Hair follicular keratinocyte (primary cell): ENCODE measurements at places on chromosomes 13 and 19. TPM values are rescaled to one million over a fixed set of nuclear protein-coding genes. Genes with fewer than 3 reads are reported as not detected.

Gene ZNF177
- 0.08 and 0.39 TPM in 2 replicates for total RNA-seq

Gene KL
- not detected in 2 replicates for total RNA-seq

Gene RFPL4AL1
- not detected in 2 replicates for total RNA-seq

Gene CBY2
- total RNA-seq: not detected in 2 replicates

Gene KLK14
- 0.23 TPM in 1 of 2 replicates, not detected in the other for total RNA-seq

Gene DAND5
- not detected in 2 replicates for total RNA-seq

Gene CYP2A6
- total RNA-seq: not detected in 2 replicates

Gene NCR1
- total RNA-seq: not detected in 2 replicates

Gene GARIN5A
- total RNA-seq: 0.23 and 0.78 TPM in 2 replicates

Gene LILRA5
- not detected in 2 replicates for total RNA-seq

Gene ZNF136
- total RNA-seq: 1.8 and 2.7 TPM in 2 replicates

Gene TMIGD2
- not detected in 2 replicates for total RNA-seq

Gene BIVM
- 14.4 and 16.9 TPM in 2 replicates for total RNA-seq

Gene IFNL1
- not detected in 2 replicates for total RNA-seq

Gene ERVV-1
- not detected in 2 replicates for total RNA-seq

Gene TGFBR3L
- total RNA-seq: 0.84 and 7.5 TPM in 2 replicates

Gene MAMSTR
- total RNA-seq: 0.39 and 0.72 TPM in 2 replicates

Gene THSD8
- total RNA-seq: not detected in 2 replicates

Gene WDR87
- not detected in 2 replicates for total RNA-seq

Gene FUT2
- 1.4 and 4.8 TPM in 2 replicates for total RNA-seq

Gene FXYD7
- total RNA-seq: not detected in 2 replicates

Gene MBD3L3
- total RNA-seq: not detected in 2 replicates

Gene SBK3
- not detected in 2 replicates for total RNA-seq

Gene MBD3L1
- not detected in 2 replicates for total RNA-seq

Gene LGALS14
- total RNA-seq: not detected in 2 replicates

Gene ATP8B3
- 0.49 and 1.6 TPM in 2 replicates for total RNA-seq

Gene PDE4A
- total RNA-seq: 0.15 and 1.3 TPM in 2 replicates

Gene ONECUT3
- not detected in 2 replicates for total RNA-seq

Gene TNFSF13B
- total RNA-seq: 0.08 TPM in 1 of 2 replicates, not detected in the other

Gene KIR2DL1
- total RNA-seq: not detected in 2 replicates

Gene GPC6
- 2.7 and 4.7 TPM in 2 replicates for total RNA-seq

Gene ZBTB32
- total RNA-seq: not detected in 2 replicates

Gene PDX1
- total RNA-seq: not detected in 2 replicates

Gene KLF5
- 53.8 and 78.4 TPM in 2 replicates for total RNA-seq

Gene KIR2DL4
- total RNA-seq: not detected in 2 replicates

Gene PLD3
- 196 and 305 TPM in 2 replicates for total RNA-seq

Gene PLIN3
- total RNA-seq: 91.7 and 98.0 TPM in 2 replicates

Gene BEST2
- total RNA-seq: 0.39 TPM in 1 of 2 replicates, not detected in the other

Gene DACH1
- total RNA-seq: not detected in 2 replicates

Gene GPR183
- total RNA-seq: not detected in 2 replicates

Gene NBEA
- 0.08 TPM in 2 replicates for total RNA-seq

Gene SPACA4
- total RNA-seq: not detected in 2 replicates

Gene ZNF793
- 1.2 and 1.9 TPM in 2 replicates for total RNA-seq
